Psoas muscle (tissue), 8 donors: ENCODE measurements at places on chromosomes 11 and 22. TPM values are rescaled to one million over a fixed set of nuclear protein-coding genes. Genes with fewer than 3 reads are reported as not detected.

Gene PANX1
- total RNA-seq: 13.9 TPM

Gene TOMT
- not detected for total RNA-seq

Gene C11orf52
- 7.0 TPM for total RNA-seq

- no peak overlapping the region for H3K27ac ChIP-seq
- H3K4me3 ChIP-seq: no peak overlapping the region
- H3K4me1 ChIP-seq: no peaks in the 10 kb centered on the region
- H3K36me3 ChIP-seq: peaks cover 17% of the 10 kb centered on the region
- no peaks in the 10 kb centered on the region for H3K27me3 ChIP-seq
- DNase-seq: no peak
Observed at GRCh38 chr22:23264610-23265367, 84.5 kb downstream of the BCR start.

- H3K4me1 ChIP-seq: peaks cover 23% of the 10 kb centered on the region
- peak; percentile 84 for DNase-seq
- H3K27ac ChIP-seq: no peak overlapping the region
- H3K4me3 ChIP-seq: no peak overlapping the region
- no peaks in the 10 kb centered on the region for H3K27me3 ChIP-seq
Observed at GRCh38 chr22:50209893-50210292, 9.1 kb downstream of the SELENOO start.

- no peak for DNase-seq
- H3K27me3 ChIP-seq: no peaks in the 10 kb centered on the region
- H3K4me1 ChIP-seq: no peaks in the 10 kb centered on the region
- no peak overlapping the region for H3K4me3 ChIP-seq
Observed at GRCh38 chr11:27934830-27935145, 173.2 kb downstream of the KIF18A start.

DNA sequence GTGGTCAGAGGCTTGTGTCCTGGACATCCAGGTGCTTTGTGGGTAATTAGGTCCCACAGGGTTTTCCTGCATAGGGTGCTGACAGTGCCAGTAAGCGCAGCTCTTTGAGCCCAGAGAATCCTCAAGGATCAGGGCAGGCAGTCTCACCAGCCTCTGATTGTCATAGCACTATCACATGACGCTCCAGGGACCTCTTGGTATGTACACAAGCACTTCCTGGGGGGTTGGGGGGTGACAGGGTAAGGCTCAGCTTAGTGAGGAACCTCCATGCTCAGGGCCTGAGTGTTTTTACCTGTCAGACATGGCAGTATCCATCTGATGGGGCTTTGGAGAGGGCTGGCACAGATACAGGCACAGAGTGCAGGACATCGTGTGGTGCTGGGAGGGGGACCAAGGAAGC is 27.9 kb upstream of the SUSD2 start:
- peaks cover 10% of the 10 kb centered on the region for H3K4me1 ChIP-seq
- H3K27me3 ChIP-seq: no peaks in the 10 kb centered on the region
- H3K36me3 ChIP-seq: no peaks in the 10 kb centered on the region
- no peak for DNase-seq
- H3K4me3 ChIP-seq: no peak overlapping the region

- peaks cover 9% of the 10 kb centered on the region for H3K36me3 ChIP-seq
- H3K4me1 ChIP-seq: peaks cover 45% of the 10 kb centered on the region
- peak; percentile 91 for DNase-seq
- no peaks in the 10 kb centered on the region for H3K27me3 ChIP-seq
Observed at GRCh38 chr11:808427-809286, 1.1 kb upstream of the RPLP2 start.

DNA sequence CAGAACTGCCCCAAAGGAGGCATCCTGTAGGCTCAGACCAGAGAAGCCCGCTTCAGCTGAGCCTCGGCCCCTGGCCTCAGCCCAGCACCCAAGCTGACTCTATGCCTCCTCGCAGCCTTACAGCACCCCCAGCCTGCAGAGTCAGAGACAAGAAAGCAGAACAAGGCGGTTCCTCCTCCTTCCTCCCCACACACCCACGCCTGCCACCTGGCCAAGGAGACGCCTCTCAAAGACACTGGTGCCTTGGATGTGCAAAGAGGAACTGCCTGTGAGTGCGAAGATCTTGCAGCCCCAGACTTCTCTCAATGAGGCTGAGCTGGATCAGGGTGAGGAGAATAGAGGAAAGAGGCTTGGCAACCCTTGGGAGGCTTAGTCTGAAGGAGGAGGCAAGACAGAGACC is 60.2 kb downstream of the PDE2A start:
- H3K36me3 ChIP-seq: no peaks in the 10 kb centered on the region
- no peaks in the 10 kb centered on the region for H3K27me3 ChIP-seq
- peaks cover 6% of the 10 kb centered on the region for H3K4me1 ChIP-seq
- H3K27ac ChIP-seq: no peak overlapping the region
- peak; percentile 39 for DNase-seq

GRCh38 chr11:120751550-120751949 is 240.0 kb downstream of the GRIK4 start:
- no peaks in the 10 kb centered on the region for H3K4me1 ChIP-seq
- peaks cover 6% of the 10 kb centered on the region for H3K27me3 ChIP-seq
- no peak overlapping the region for H3K27ac ChIP-seq
- DNase-seq: no peak
- H3K4me3 ChIP-seq: no peak overlapping the region
- H3K36me3 ChIP-seq: no peaks in the 10 kb centered on the region

GRCh38 chr11:68242616-68243015 is 29.2 kb downstream of the C11orf24 start:
- no peaks in the 10 kb centered on the region for H3K4me1 ChIP-seq
- H3K27ac ChIP-seq: no peak overlapping the region
- H3K36me3 ChIP-seq: no peaks in the 10 kb centered on the region
- no peaks in the 10 kb centered on the region for H3K27me3 ChIP-seq

GRCh38 chr11:109416601-109417000 is 5.4 kb upstream of the C11orf87 start:
- no peaks in the 10 kb centered on the region for H3K4me1 ChIP-seq
- no peak overlapping the region for H3K4me3 ChIP-seq
- DNase-seq: no peak
- no peaks in the 10 kb centered on the region for H3K36me3 ChIP-seq
- no peak overlapping the region for H3K27ac ChIP-seq

GRCh38 chr11:116071241-116071640 is 567.0 kb upstream of the CADM1 start:
- H3K36me3 ChIP-seq: no peaks in the 10 kb centered on the region
- H3K27me3 ChIP-seq: no peaks in the 10 kb centered on the region
- H3K4me1 ChIP-seq: no peaks in the 10 kb centered on the region
- no peak for DNase-seq

- no peak overlapping the region for H3K4me3 ChIP-seq
- H3K36me3 ChIP-seq: no peaks in the 10 kb centered on the region
- no peak overlapping the region for H3K27ac ChIP-seq
- H3K27me3 ChIP-seq: no peaks in the 10 kb centered on the region
- peaks cover 15% of the 10 kb centered on the region for H3K4me1 ChIP-seq
Observed at GRCh38 chr22:28855355-28856094, 27.8 kb upstream of the ZNRF3 start.

- no peaks in the 10 kb centered on the region for H3K27me3 ChIP-seq
- DNase-seq: no peak
- H3K36me3 ChIP-seq: no peaks in the 10 kb centered on the region
Observed at GRCh38 chr22:47128216-47128615, 365.8 kb downstream of the TBC1D22A start.

GRCh38 chr22:44407171-44407986 is 90.7 kb downstream of the RTL6 start:
- H3K27me3 ChIP-seq: peaks cover 2% of the 10 kb centered on the region
- no peaks in the 10 kb centered on the region for H3K36me3 ChIP-seq
- DNase-seq: no peak

DNA sequence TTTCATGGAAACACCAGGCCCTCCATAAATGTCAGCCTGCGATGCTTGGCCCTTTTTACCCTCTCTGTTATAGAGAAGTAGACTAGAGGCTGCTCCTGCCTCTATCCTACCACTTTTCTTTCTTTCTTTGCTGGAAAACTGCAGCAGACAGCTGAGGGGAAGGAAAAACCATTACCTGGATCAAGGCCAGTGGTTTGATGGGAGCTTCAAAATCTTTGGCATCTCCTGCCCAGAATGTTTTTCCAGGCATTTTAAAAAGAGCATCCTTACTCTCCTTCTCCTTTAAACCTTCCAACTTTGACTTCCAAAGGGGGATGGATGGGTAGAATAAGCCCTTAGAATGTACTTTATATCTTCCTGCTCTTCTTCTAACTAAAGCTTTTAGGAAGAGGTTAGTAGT is 44.9 kb downstream of the EXT2 start:
- DNase-seq: no peak
- H3K27me3 ChIP-seq: no peaks in the 10 kb centered on the region
- peaks cover 40% of the 10 kb centered on the region for H3K4me1 ChIP-seq

DNA sequence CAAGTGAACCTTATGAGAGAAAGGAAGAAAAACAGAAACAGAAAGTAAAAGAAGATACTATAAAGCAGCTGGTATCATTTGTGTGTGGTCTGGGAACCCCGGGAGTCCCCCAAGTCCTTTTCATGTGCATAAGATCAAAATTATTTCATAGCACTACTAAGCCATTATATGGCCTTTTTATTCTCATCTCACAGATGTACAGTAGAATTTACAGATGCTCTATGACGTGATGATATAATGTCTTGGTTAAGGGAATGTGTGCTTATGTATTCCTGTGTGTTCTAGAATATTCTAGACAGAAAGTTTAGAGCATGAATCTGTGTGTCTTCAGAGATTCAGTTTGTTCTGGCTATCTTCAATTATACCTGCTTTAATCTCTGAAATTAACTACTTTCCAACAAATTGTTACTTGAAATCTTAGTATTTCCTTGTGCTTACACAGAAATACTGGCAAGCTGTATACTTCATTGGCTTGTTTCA is 8.6 kb upstream of the TPP1 start:
- H3K4me1 ChIP-seq: no peaks in the 10 kb centered on the region
- H3K27ac ChIP-seq: no peak overlapping the region
- H3K4me3 ChIP-seq: no peak overlapping the region
- H3K27me3 ChIP-seq: no peaks in the 10 kb centered on the region
- H3K36me3 ChIP-seq: no peaks in the 10 kb centered on the region

DNA sequence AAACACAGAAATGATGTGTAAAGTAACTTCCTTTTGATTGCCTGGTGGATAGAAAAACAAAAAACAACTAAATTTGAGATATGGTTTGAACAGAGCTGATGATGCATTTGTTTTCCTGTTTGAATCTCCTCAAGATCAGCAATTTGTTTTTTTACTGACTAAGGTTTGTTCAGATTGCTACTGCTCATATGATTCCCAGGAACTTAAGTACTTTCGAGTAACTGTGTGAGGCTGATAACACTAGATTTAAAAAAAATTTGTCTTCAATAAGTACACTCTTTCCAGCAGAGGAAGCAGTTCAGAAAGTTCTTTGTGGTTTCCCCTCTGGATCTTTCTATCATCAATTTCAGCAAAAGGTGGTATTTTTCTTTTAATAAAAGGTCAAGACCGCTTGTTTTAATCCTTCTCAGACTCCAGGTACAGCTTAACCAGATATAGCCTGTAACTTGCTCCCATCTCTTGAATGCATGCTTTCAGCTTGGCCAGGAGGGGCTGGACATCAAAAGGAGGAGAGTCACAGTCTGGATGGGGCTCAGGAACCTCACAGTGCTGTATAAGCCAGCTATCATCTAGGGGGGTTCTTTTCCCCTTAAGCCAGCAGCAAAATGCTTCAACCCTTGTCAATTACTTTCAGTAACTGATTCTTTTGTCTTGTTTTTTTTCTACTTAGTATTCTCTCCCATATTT is 12.3 kb upstream of the MS4A6E start:
- H3K27me3 ChIP-seq: no peaks in the 10 kb centered on the region
- H3K36me3 ChIP-seq: no peaks in the 10 kb centered on the region
- no peaks in the 10 kb centered on the region for H3K4me1 ChIP-seq
- no peak overlapping the region for H3K4me3 ChIP-seq
- H3K27ac ChIP-seq: no peak overlapping the region
- DNase-seq: no peak

- no peaks in the 10 kb centered on the region for H3K27me3 ChIP-seq
- H3K4me3 ChIP-seq: no peak overlapping the region
- DNase-seq: no peak
Observed at GRCh38 chr11:119284344-119285157, 32.4 kb downstream of the MCAM start.

DNA sequence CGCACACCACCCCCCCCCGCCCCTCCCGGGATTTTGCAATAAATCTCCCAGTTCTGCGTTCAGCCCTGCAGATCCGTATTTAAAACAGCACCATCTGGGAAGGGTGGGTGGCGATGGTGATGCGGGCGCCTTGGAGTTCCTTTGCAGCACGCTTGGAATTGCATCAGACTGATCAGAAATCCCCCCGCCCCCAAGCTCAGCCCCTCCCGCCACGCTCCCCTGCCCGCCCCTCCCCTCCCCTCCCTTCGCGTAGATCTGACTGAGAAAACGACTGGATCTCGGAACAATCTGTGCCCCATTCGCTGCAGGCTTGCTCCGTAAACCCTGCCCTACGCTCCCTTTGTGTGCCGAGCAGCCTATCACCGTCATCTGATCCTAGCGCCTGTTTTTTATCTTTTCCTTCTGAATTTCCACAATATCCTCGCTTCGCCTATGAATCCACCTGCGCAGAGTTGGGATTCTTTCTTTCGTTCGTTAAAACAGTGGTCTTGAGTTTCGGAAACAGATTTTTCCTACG is 18.1 kb upstream of the BDNF start:
- no peak for DNase-seq
- H3K4me3 ChIP-seq: peak overlapping the region; percentile 55
- H3K27ac ChIP-seq: no peak overlapping the region

DNA sequence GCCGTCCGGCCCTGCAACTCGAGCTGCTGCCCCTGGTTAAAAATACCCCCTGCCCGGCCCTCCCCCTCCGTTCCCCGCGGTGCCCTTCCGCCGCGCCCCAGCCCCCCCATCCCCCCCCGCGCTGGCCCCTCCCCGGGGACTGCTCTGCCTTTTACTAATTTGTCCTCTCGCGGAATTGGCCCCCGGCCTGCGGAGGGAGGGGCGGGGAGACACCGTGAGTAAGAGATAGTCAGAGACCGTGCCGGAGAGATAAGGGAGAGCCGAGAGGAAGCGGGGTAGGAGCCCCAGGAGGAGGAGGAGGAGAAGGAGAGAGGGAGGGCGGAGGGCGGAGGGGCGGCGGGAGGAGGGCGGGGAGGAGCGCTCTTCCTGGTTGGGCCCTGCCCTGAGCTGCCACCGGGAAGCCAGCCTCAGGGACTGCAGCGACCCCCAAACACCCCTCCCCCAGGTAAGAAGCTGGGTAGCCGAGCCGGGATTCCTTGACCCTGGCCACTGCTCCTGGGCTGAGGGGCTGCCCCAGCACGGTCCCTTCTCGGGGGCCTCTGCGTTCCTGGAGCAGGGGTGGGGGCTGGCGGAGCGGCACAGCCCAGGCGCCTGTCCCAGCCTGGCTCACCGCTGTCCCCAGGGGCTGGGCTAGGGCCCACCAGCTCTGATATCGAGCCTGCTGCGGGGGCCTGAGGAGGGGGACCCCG is at the start of gene CAPN1:
TSS of gene CAPN1 (plus strand) at position 360 of the 689 bp plus-strand sequence. CDS start 774 bp downstream, outside the sequence.
- peak within 1 kb of the TSS; percentile 88 for H3K4me3 ChIP-seq
- H3K27me3 ChIP-seq: no peaks in the 10 kb centered on the region
- H3K27ac ChIP-seq: peak within 1 kb of the TSS; percentile 91
- peak; percentile 95 for DNase-seq
- no peaks in the 10 kb centered on the region for H3K36me3 ChIP-seq

GRCh38 chr11:22556381-22556780 is 69.2 kb downstream of the FANCF start:
- H3K4me1 ChIP-seq: no peaks in the 10 kb centered on the region
- DNase-seq: no peak
- no peaks in the 10 kb centered on the region for H3K36me3 ChIP-seq
- no peak overlapping the region for H3K27ac ChIP-seq

GRCh38 chr22:46844606-46845210 is 82.3 kb downstream of the TBC1D22A start:
- no peaks in the 10 kb centered on the region for H3K27me3 ChIP-seq
- DNase-seq: no peak
- H3K4me1 ChIP-seq: peaks cover 11% of the 10 kb centered on the region
- no peak overlapping the region for H3K27ac ChIP-seq
- H3K36me3 ChIP-seq: no peaks in the 10 kb centered on the region
- no peak overlapping the region for H3K4me3 ChIP-seq
